ENCODE measurements at places on chromosomes 5 and 9.

DNA sequence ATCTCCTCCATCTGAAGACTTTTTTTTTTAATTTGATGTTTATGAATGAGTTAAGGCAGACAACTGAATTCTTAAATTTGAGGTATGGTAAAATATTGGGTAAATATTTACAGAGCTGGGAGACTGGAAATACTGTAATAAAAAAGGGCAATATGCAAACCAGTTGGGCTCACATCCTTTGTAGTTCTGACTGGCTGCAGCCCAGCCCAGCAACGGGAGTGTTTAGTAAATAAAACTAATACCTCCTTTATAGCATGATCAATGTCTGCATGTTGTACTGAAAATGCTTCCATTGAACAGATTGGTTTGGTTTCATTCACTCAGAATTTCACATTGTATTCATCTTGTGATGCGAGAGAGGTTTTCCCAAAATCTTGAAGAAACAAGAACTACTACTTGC, 365.0 kb downstream of the DMRT2 start:
- no peak for DNase-seq

DNA sequence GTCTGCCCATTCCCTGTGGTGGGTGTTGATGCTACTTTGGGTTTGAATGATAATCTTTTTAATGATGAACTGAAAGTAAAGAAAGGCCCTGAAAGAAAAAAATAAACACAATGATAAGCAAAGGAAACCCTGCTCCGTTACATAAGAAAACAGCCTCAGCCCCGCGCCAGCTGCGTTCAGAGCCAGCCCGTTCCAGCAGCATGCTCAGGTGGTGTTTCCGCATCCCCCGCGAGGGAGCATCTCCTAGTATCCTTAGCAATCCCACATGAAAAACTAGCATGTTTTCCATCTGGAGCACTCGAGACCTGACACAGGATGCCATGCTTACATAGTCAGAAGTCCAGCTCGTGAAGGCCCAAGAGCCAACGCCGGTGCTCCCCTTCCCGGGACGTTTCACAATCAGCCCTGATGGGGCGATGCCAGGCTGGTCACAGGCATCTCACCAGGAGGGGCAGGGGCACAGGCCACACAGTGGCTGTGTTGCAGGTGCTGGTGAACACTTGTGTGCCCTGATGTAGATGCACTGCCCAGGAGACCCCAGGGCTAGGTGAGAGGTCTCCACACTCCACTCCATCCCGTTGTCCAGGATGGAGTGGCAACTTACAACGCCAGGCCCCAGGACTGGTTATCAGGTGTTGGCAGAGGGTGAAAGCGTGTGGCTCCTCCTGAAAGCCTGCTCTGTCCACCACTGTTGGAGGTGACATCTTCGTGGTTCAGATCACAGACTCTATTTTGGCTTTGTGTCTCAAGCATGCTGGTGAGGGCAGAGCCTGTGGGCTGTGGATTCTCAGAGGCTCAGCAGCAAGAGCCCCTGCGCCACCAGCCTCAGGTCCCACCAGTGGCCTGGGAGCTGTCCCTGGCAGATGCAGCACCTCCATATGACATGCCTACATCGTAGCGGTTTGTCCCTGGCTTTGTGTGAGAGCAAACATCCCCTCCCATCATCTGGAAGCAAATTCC, 246.8 kb upstream of the IRX1 start:
- no peak for DNase-seq

GRCh38 chr9:130144703-130145102, 27.5 kb upstream of the NCS1 start:
- DNase-seq = no peak

GRCh38 chr5:115962239-115962564, at the start of gene LVRN:
Gene LVRN (plus strand): TSS chr5:115962475. CDS start chr5:115962618, 143 bp downstream.
- DNase-seq = no peak

DNA sequence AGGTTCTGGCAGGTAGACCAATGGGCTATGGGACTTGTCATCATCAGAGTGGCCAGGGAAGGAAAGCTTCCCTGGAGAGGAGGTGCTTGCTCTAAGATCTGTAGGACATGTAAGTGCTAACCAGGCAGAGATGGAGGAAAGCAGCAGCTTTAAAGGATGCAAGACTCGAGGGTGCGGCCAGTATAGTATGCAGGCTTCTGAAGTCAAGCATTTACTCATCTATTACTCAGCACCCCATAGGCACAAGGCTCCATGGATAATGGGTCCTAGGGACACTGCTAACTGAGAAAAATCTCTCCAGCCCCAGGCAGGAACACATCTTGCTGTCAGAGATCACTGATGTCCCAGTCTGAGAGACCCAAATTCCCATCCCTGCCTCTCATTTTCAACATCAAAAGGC, 49.7 kb downstream of the WWC1 start:
- no peak for DNase-seq

GRCh38 chr9:127884427-127884911, 7.0 kb upstream of the AK1 start:
- DNase-seq = peak; percentile 53

DNA sequence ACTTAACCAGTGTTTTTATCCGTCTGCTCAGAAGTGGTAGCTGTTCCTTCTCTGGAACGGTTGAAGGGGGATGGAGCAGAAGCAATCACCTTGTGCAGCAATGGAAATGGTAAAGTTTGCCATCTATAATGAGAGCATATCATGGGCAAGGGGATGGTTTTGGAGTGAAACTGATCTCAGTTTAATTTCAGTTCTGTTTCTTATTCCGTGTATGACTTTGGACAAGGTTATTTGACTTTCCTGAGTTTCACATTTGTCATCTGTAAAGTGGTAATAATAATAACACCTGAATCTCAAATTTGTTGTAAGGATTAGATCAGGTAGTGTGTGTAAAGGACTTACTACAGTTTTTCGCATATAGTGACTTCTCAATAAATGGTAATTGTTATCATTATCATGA, 106.1 kb downstream of the PCSK1 start:
- no peak for DNase-seq

DNA sequence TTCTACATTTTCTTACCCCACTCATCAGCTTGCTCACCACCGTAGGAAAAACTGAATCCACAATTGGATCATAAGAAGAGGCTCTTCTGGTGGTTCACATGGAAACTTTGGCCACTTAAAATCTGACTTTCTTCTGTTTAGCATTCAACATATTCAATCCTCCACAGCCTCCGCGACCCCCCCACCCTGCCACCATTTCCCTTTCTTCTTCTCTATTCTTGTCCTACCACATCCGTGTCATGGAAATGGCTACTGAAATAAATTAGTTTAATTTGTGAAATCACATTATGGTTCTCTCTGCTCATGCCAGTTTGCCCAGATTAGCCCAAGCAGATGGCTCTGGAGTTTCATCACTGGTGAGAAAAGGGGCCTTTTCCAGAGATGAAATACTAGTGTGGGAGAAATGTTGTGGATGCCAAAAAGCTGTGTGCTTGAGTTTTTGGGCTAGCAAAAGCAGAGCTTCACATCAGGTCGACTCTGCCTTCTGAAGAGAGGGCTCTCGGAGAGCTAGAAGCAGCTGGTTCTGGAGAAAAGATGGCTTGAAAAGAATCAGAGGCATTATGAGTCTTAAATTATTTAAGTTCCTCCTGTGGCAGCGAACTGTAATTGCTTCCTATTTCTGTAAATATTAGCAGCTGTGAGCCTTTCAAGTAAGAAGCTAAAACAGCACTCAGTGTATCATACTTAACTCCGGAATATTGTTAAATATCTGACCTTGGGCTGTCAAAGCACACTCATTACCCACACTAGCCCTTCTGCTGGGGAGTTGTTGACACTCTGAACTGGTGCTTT, 107.1 kb downstream of the MAT2B start:
- no peak for DNase-seq

- DNase-seq = no peak
Measured at GRCh38 chr5:11785771-11786352, 118.4 kb downstream of the CTNND2 start.

DNA sequence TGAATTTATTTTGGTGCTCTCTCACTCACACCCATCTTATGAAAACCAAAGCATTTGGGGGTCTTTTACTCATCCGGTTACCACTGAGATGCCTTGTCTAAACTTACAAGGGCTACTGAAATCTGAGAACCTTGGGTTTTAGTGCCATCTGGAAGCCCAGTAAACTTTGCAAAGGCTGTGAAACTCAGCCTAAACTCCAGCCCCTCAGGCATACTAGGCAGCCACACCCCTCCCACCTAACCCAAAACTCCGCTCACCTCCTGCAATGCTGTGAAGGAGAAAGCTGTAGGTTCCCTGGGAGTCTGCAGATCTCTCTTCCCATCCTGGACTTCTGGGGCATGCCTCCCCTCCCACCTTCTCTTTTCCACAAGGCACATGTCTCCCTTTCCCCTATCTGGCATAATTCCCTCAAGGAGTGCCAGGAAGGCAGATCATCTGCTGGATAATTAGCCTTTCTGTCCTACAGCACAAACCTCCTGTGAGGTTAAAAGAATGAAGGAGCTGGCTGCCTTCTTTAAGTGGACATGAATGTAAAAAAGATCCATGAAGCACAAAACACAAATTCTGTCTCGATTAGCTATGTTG, 71.5 kb upstream of the ANXA1 start:
- no peak for DNase-seq

GRCh38 chr5:91127456-91128081, 255.5 kb downstream of the ARRDC3 start:
- DNase-seq = no peak

GRCh38 chr5:64693636-64694035, 3.3 kb downstream of the SHISAL2B start:
- no peak for DNase-seq

- DNase-seq = no peak
Measured at GRCh38 chr9:108468364-108468763, 387.4 kb downstream of the ACTL7B start.

DNA sequence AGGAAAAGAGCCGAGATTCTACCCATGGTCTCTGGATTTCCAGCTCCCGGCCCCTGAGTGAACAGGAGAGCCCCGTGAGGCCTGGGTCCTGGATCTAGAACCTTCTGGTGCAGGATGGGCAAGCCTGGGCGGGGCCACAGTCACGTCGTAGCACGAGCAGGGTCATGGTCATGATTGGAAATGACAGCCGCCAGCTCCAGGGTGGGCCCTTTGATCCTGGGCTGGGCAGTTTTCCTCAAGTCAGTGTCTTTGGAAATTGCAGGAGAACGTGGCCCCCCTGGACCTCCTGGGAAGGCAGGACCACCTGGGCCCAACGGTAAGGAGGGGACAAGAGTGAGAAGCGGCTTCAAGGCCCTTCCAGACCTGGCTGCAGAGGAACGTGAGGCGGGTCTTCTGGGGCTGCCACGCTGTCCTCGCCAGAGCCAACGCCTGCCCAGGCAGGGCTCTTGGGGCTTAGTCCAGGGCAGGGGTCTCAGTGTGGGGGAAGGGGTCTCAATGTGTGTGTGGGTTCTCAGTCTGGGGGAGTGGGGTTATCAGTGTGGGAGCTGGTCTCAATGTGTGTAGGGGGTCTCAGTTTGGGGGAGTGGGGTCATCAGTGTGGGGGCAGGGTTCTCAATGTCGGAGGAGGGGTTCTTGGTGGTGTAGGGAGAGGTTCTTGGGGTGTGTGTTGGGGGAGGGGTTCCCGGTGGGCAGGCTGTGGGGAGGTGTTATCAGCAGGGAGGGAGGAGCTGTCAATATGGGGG, 2.6 kb downstream of the FCN2 start:
- no peak for DNase-seq

GRCh38 chr5:172451771-172452197, 2.5 kb downstream of the SH3PXD2B start:
- no peak for DNase-seq

DNA sequence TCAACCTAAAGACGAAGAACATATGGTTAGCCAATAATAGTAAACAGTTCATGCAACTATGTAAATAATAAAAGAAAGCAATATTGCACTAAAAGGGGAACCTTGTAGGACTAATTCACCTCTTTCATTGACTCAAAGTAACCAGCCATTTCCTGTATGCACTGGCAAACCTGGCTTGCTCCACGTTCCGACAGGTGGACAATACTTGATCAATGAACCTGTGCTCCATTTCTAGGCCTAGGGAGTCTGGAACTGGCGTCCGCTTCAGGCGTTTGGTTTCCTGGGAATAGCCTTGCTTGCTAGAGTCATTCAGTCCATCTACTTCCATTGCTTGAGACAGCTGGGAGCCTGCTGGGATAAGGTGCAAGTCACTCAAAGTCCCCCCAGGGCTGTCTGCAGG, 41.6 kb downstream of the PTAR1 start:
- no peak for DNase-seq

- DNase-seq = peak; percentile 53
Measured at GRCh38 chr5:6766604-6767093, 53.4 kb downstream of the TENT4A start.

DNA sequence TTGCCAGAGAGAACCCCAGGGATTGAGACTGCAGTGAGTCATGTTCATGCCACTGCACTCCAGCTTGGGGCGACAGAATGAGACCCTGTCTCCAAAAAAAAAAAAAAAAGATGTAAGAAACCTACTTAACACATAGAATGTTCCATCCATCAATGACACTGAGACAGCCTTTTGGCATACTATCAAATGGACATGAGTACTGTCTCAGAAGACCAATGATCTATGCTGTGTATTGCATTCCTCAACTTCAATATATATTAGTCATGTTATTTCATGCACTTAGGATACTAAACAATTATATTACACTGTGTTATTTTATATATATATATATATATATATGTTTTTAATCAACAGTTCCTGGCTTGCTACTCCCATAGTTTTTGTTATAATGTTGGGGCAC, 57.1 kb upstream of the ANKH start:
- DNase-seq = no peak

GRCh38 chr5:158212917-158213316, 354.0 kb upstream of the CLINT1 start:
- DNase-seq = no peak

DNA sequence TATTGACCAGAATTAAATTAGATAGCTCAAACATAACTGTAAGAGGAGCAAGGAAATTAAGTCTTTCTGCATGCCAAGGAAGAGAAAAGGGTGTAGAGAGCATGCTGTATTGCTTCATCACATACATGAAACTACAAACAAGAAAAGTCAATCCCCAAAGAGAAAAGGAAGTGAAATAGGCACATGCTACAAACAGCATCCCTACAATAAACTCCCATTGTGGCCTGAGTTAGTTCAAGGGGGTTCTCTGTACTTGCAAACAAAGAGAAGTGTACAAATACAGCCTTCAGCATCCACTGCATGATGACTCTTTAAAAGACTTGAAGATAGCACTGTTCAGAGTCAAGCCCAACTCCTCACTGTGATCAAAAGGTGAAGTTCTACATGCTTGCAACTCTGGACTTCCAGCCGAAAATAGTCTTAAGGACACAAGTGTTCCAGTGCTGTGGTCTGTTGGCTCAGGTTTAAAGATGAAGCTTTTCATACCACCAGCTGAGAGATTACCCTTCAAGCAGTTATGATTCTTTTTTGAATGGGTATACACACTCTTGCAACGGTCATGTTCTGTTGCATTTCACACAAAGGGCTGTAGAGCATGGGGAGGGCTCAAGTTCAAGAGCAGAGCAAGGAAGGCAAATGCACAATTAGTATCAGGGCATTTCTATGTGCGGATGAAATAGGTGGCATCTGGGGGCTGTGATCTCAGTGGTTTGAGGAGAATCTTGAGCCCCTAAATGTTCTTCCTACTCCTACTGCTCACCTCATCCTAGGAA, 534.5 kb downstream of the EBF1 start:
- no peak for DNase-seq

DNA sequence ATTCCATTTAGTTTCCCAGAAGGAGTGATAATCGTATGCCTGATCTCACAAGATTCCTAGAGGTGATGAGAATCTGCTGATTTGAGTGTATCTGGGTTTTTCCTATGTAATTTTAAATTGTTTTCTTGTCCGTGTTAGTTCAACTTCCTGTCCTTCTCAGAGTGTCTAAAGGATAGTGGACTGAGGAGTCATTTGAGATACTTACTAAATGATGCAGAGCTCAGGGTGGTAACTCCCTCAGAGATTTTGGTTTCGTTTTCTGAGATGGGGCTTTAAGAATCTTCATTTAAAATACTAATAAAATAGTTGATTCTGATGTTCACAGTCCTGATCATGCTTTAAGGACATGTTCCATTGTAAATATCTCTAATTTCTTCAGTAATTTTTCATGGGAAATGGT, 30.3 kb downstream of the MELK start:
- no peak for DNase-seq
